Cortex of kidney (tissue), 1 donor: ENCODE measurements at places on chromosomes 1 and 21.

DNA sequence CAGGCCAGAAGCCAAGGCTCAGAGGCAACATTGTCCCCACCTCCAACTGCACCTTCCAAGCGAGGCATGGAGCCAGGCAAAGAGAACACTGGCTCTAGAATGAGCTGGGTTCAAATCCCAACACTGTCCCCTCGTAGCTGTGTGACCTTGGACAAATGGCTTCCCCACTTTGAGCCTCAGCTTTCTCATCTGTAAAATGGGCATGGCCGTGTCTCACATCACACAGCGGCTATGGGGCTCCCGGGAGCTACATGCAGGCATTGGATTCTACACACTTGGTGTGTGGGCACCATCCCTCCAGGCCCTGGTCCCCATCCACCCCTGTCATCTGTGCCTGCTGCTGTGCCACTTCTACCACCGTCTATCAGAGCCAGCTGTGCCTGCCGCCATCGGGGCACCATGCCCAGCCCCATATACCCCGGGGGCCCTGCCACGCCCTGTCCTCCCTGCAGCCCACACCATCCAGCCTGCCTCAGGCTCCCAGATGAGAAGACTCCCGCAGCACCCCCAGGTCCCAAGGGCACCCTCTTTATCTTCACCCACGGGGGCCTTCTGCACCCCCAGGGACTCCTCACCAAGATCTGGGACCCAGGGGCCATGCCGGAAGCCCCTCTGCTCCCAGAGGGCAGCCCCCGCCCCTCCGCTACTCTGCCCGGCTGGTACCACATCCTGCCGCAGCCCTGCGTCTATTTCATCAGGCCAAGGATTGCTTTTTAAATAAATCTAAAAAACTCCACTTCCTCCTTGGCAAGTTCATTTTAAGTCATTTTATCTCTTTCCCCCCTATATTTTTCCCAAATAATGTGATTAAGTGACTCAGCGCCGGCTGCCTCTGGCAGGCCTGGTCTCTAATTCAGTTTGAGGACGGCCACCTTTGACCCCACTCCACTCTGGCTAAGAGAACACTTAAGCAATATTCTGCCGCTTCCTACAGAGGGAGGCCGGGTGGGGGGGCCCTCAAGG, 107.8 kb upstream of the TARDBP start:
- DNase-seq = no peak

DNA sequence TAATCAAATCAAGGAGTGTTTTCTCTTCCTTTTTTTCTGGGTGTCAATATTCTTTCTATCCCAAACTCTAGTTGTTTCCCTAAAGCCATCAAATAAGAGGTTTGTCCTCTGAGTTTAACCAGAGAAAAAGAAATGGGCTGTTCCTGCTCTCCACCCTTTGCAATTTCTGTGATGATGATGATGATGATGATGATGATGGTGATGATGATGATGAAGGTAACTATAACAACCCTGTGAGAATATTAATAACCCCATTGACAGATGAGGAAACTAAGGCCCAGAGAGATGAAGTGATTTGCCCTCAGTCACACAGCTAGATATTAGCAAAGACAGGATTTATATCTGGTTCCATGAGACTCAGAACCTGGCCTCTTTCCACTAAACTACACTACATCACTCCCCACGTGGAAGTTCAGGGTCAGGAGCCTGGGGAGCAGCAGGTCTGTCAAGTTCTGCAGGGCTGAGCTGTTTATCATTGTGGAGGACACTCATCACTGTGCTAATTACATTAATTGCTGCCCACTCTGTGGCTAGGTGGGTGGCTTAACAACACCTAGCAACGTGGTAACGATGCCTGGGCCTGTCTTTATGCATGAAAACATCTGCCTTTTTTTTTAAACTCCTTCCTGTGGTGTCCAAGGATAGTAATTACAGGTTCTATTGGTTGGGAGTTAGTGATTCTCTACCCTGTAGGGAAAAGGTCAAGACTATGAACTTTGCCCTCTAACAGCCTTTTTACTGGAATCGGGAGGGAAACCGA, 19.0 kb upstream of the JUN start:
- no peak for DNase-seq

DNA sequence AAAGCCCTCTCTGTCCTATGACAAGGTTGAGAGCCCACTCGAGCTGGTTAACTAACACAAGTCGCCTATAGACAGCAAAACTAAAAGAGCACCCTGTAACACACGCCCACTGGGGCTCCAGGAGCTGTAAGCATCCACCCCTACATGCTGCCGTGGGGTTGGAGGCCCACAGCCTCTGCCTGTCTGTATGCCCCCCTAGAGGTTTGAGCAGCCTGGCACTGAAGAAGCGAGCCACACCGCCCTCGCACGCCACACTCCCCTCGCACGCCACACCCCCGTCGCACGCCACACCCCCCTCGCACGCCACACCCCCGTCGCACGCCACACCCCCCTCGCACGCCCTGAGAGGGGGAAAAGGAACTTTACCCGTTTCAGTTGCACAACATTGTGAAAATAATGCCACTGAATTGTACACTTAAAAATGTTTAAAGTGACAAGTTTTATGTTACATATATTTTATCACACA, 13.2 kb upstream of the HMGCL start:
- DNase-seq = no peak

DNA sequence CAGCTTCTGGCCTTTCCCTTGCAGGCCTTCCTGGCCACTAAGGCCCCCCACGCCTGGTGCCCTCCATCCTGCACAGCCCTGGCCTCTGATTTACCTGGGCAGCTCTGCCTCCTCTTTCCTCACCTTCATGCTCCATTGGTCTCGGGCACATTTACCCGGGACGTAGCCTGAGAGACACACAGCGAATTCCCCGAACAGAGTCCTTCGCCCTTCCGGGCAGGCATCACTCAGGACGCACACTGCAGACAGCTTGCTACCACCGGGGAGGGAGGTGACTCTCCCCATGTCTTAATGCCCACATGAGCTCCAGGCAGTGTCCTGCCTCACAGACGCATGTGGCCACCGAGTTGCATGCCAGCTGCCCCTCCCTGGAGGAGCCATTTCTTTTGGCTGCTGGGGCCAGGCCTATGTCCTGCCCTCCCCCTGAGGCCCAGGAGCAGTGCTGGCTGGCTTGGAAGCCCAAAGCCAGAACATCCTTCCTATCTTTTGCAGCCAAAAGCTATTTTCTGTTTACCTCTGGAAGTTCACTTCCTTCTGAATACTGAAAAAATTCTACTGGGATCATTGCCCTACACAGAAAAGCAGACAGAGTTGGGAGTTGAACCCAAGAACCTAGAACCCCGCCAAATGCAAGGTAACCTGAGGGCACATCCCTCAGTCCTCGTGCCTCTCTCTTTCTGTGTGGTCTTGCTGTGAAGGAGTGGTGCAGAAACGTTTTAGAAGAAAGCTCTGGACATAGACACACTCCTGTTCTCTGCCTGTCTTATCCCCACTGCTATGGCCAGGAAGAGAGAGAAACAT, 209.5 kb downstream of the TOMM20 start:
- no peak for DNase-seq

- DNase-seq = no peak
These were observed 26.1 kb downstream of the SPAG17 start for GRCh38 chr1:118158924-118159323.

GRCh38 chr1:43550598-43551246, 20.0 kb downstream of the PTPRF start:
- no peak for DNase-seq

GRCh38 chr1:239228451-239228850, 157.9 kb upstream of the CHRM3 start:
- no peak for DNase-seq

- no peak for DNase-seq
These were observed 5.0 kb downstream of the RFX5 start for GRCh38 chr1:151342021-151342420.

GRCh38 chr1:225980005-225980836, 18.9 kb downstream of the SDE2 start:
- no peak for DNase-seq

DNA sequence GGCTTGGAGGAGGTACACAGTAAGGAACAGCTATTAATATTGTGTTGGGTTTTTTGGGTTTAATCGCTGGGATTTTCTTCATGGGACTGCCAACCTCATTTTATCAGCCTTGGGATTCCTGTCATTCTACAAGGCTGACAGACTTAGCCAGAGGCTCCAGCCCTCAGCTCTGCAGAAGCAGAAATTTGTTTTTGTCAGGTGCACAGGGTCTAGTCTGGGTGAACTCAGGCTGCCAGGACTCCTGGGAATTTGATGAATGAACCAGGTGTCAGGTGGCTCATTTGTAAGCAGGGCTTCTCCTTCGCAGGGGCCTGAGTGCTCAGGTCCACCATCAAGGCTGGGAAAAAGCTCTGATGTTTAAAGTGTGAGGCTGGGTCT, 11.5 kb upstream of the ZNF362 start:
- DNase-seq = no peak

DNA sequence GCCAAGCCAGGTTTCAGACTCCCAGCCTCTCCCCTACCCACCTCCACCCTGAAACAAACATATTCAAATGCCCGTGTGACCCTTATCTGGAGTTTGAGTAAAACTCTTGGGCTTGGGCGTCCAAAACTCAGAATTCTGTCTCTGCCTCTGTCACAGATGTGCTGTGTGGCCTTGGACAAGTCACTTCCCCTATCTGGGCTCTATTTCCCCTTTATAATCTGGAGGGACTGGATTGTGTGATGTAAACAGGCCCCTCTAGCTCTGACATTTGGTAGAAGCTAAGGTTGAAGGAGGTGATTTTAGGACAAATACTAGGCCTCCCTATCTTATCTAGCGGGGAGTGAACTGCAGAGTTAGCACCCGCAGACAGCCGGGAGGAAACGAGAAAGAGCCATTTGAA, 67.5 kb downstream of the IGSF21 start:
- no peak for DNase-seq

DNA sequence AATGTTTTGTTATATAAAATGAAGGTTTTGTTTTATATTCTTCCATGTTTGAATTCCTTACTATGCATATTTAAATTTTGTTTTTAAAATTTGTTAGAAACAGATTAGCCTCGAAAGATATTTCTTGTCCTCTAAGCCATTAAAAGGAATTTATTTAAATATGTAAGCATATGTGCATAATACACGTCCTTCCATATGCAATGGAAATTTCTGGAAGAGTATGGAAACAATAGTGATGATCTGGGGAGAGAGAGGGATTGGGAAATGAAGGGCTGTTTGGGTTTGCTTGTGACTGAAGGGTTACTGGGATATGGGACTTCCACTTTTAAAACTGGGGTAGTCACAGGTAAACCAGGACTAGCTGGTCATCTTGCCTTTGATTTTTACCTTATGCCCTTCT, 21.1 kb downstream of the ECHDC2 start:
- DNase-seq = no peak

DNA sequence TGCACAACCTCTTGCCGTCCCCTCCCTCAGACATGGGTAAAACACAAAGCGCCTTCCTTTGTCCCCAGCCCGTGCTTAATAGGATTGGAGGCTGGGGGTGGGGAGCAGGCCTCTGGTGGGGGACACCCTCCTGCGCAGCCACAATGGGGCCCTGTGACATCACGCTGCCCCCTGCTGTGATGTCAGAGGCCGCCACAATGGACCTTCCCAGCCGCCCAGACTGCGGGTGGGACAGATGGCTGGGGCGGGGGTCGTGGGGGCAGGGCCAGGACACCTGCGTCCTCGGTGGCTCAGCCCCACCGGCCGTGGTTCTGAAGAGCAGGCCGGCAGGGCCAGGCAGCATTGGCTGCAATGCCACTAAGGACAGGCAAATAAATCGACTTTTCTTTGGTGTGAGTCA, 39.9 kb downstream of the EPHA2 start:
- DNase-seq = no peak

- no peak for DNase-seq
These were observed 12.9 kb downstream of the LACTBL1 start for GRCh38 chr1:22959545-22960360.

DNA sequence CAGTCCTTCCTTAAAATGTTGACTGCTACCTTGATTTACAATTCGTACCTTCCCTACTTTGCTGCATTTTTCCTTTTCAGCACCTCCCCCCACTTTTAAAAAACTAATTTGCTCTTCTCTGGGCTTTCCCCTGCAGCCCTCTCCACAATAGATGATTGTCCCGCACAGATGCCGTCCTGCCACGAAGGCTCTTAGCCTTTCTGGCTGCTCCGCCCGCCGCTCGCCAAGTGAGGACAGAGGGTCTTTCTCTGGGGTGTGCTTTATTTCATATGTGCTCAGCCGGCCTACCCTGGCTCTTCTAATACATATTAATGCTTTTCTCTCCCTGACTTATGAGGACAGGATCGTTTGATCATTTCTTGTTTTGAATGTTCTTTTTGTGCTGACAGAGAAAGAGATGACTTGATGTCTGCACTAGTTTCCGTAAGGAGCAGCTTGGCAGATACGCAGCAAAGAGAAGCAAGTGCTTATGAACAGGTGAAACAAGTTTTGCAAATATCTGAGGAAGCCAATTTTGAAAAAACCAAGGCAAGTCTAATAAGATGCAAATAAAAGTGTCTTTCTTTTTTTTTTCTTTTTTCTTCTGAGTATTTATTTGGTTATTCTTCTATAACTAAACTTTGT, 60.6 kb downstream of the SDCCAG8 start:
- DNase-seq = no peak
